Upper lobe of right lung (tissue), 1 donor: ENCODE measurements at places on chromosomes 6 and 20. TPM values are rescaled to one million over a fixed set of nuclear protein-coding genes. Genes with fewer than 3 reads are reported as not detected.

Gene PPT2
- total RNA-seq, result 19.2 TPM

Gene PLEKHG1
- total RNA-seq, result 34.6 TPM

Gene SLC13A3
- 1.6 TPM for total RNA-seq

- DNase-seq, result no peak
- H3K36me3 ChIP-seq, result no peaks in the 10 kb centered on the region
- no peak overlapping the region for H3K27ac ChIP-seq
- H3K4me3 ChIP-seq, result no peak overlapping the region
- no peaks in the 10 kb centered on the region for H3K27me3 ChIP-seq
These were observed 1.5 kb upstream of the SLC22A1 start for GRCh38 chr6:160120087-160120486.

- no peaks in the 10 kb centered on the region for H3K4me1 ChIP-seq
- no peak overlapping the region for H3K4me3 ChIP-seq
- H3K36me3 ChIP-seq, result no peaks in the 10 kb centered on the region
- no peak overlapping the region for H3K27ac ChIP-seq
These were observed 11.1 kb upstream of the SERINC1 start for GRCh38 chr6:122482750-122483080.

DNA sequence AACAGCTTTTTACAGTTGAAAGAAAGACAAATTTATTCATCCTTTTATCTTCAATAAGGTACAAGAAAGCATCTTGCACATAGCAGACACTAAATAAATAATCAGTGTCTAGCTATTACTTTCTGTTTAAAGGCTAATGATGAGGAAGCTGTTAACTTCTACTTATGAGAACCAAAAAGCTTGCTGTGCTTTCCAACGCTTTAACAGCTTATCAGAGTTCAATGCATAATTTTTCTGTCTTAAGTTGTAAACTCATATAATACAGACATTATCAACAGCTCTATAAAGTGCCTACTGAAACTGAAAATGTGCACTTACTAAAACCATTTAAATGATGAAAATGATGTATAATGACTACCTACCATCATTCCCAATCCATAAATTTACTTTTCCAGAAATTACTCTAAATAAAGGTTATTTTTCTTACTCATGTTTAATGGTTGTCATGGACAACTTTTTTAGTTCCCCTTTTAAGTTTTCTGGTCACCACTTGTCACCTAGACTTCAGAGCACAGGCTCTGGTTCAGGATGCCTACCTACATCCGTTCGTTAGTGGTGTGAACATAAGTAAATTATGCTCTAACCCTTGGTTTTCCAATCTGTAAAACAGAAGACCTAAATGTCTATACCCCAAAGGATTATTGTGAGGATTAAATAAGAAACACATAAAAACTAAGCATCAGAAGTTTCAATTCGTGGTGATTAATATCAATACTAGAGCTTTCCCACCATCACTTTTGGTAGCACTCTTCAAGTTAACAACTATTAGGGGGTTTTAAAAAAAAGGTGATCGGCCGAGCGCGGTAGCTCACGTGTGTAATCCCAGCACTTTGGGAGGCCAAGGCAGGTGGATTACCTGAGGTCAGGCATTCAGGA is 8.0 kb downstream of the PNISR start:
- H3K27ac ChIP-seq, result no peak overlapping the region
- H3K36me3 ChIP-seq, result peaks cover 20% of the 10 kb centered on the region
- peaks cover 43% of the 10 kb centered on the region for H3K4me1 ChIP-seq
- DNase-seq, result no peak
- no peaks in the 10 kb centered on the region for H3K27me3 ChIP-seq

- H3K27me3 ChIP-seq, result no peaks in the 10 kb centered on the region
- H3K4me1 ChIP-seq, result peaks cover 6% of the 10 kb centered on the region
These were observed 95.8 kb upstream of the GCM1 start for GRCh38 chr6:53244399-53244931.

- H3K27ac ChIP-seq, result no peak overlapping the region
- no peaks in the 10 kb centered on the region for H3K27me3 ChIP-seq
- no peaks in the 10 kb centered on the region for H3K4me1 ChIP-seq
- no peaks in the 10 kb centered on the region for H3K36me3 ChIP-seq
- no peak overlapping the region for H3K4me3 ChIP-seq
- no peak for DNase-seq
These were observed 162.7 kb upstream of the SGK1 start for GRCh38 chr6:134480593-134480992.

- H3K36me3 ChIP-seq, result no peaks in the 10 kb centered on the region
- no peak overlapping the region for H3K4me3 ChIP-seq
- peaks cover 88% of the 10 kb centered on the region for H3K27me3 ChIP-seq
- no peak for DNase-seq
- H3K27ac ChIP-seq, result no peak overlapping the region
These were observed 1.3 kb downstream of the CYP24A1 start for GRCh38 chr20:54172532-54172855.

DNA sequence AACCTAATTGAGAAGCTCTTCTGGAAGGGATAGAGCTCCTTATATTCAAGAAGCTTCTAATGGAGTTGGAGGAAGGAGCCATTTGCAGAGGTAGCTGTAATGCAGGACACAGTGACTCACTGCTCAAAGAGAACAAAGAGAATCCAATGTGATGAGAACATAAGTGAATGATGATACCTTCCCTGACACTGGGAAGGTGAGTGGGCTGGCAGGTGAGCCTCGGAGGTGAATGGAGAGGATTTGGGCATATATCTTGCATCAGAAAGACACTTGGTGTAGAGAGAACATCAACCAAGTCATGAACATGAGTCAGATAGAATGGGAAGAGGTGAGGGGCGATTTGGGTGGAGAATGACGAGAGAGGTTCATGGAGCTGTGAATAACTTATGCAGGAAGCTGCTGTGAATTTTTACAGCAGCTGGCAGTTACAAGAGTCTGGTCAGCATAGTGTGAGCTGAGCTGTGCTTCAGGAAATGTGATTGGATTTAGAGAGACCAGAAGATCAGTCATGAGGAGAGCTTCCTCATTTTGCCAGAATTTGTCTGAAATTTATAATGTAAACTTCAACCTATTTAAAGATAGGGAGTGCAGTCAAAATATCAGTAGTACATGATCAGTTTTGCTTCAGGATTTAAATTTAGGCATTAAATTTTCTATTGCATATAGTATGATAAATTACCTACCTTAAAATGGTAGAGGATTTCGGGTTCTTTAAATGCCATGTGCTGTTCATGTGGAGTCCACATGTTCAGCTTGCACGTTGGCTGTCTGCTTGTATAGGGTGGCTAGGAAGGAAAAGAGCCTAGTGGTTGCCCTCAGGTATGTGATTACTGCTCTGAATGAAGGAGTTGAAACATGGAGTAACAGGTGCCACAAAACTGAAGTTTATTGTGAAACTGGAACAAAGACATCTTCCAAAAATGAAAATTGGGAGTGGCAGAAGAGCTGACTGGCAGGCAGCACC is 59.2 kb upstream of the KIF25 start:
- H3K4me1 ChIP-seq, result peaks cover 11% of the 10 kb centered on the region
- H3K27ac ChIP-seq, result peak overlapping the region; percentile 43
- DNase-seq, result no peak
- no peaks in the 10 kb centered on the region for H3K27me3 ChIP-seq
- no peak overlapping the region for H3K4me3 ChIP-seq

- no peaks in the 10 kb centered on the region for H3K4me1 ChIP-seq
- no peaks in the 10 kb centered on the region for H3K36me3 ChIP-seq
- H3K27me3 ChIP-seq, result no peaks in the 10 kb centered on the region
- no peak for DNase-seq
- H3K4me3 ChIP-seq, result no peak overlapping the region
These were observed 364.1 kb downstream of the ARHGAP18 start for GRCh38 chr6:129345890-129346289.

DNA sequence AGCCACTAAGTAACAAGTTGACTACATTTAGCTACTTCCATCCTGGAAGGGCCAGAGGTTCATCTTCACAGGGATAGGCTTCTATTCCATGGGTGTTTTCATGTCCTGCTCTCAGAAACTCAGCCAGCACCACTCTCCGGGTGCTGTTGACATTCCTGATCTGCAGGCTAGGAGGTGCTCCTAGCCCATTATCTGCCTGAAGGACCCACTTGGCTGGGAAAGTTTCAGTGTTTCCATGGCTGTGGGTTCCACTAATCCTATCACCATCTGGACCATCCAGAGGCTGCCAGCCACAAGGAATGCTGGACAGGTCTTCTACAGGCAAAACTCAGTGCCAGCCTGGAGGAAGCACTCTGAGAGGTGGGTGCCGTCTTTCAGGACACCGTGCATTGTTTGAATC is 45.2 kb downstream of the HLA-G start:
- no peaks in the 10 kb centered on the region for H3K27me3 ChIP-seq
- no peak overlapping the region for H3K4me3 ChIP-seq
- no peaks in the 10 kb centered on the region for H3K36me3 ChIP-seq
- no peak for DNase-seq

DNA sequence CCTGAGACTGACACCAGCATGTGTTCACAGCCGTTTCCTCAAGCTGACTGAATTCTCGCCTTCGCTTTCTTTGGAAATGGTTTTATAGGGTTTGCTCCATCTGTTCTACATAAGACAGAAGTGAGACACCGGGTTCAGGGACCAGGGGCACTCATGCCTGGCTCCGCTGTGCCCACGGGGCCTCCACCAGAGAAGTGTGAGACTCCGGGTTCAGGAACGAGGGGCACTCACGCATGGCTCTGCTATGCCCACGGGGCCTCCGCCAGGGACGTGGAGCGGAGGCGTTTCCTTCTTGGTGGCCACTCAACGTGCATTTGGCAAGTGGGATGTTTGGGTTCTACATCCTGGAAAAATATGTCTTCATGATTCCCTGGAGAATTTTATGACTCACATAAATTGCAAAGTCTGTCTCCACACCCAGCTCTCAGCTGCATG is 106.6 kb downstream of the RNASET2 start:
- H3K27ac ChIP-seq, result no peak overlapping the region
- no peaks in the 10 kb centered on the region for H3K4me1 ChIP-seq
- no peaks in the 10 kb centered on the region for H3K27me3 ChIP-seq
- DNase-seq, result no peak

DNA sequence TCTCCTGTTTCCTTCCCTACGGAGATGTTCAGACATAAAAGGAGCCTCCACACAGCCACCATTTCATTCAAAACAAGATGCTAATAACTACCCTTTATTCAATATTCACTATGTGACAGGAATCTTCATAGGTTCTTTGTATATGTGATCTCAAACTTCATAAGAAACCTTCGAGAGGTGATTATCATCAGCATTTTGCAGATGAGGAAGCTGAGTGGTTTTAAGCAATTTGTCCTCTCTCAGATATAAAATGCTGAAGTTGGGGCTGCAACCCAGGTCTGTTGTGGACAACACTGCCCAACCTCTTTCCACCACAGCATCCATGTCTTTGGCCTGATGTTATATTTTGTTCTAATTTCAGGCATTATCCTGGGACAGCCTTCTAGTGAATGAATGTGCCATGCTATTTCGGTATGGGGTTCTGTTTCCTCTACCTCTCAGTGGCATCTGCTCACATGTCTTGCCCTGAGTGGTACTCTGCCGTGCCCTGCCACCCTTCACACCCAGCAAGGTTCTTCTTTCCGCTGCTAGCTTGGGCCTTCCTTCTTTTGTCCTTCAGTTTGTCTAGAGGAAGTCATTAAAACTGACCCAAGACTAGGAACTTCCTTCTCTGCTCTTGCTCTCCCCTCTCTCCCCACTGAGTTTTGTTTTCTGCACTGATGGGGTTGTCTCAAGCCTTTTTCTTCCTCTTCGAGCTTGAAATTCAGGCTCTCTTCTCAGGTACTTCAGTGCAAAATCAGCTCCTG is 300.9 kb upstream of the PRDM1 start:
- H3K4me1 ChIP-seq, result no peaks in the 10 kb centered on the region
- no peaks in the 10 kb centered on the region for H3K36me3 ChIP-seq
- no peaks in the 10 kb centered on the region for H3K27me3 ChIP-seq
- no peak overlapping the region for H3K4me3 ChIP-seq
- no peak overlapping the region for H3K27ac ChIP-seq
- no peak for DNase-seq

- H3K4me3 ChIP-seq, result no peak overlapping the region
- H3K27ac ChIP-seq, result no peak overlapping the region
- no peaks in the 10 kb centered on the region for H3K36me3 ChIP-seq
- H3K4me1 ChIP-seq, result no peaks in the 10 kb centered on the region
- H3K27me3 ChIP-seq, result no peaks in the 10 kb centered on the region
These were observed 6.2 kb downstream of the TREML1 start for GRCh38 chr6:41147917-41148316.

GRCh38 chr6:110875548-110876169 is 1.1 kb downstream of the AMD1 start:
- H3K4me3 ChIP-seq, result peak overlapping the region; percentile 79
- no peaks in the 10 kb centered on the region for H3K36me3 ChIP-seq

DNA sequence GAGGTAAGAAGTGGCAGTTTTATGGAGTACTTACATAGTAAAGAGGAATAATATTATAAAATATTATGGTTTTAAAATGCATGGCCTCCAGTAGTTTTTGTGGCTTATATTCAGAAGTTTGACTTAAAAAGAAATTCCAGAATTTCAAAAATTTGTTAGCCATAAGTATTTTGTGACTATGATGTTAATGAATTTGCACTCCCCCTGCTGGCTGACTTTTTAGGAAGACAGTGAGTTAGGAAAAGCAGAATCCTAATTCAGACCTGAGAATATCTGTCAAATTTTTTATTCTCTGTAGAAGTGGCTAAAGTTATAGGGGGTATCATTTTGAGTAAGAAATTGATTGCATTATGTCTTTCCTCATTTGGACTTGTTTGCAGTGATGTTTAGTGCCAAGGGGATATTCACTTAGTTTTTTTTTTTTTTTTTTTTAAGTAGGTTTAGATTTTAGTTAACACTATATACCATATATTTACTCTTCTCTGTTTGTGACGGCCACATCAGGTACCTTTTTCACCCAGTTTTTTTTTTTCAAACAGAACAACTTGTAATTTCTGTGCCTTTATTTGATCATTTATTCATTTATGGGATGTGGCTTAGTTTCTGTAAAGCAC is 40.8 kb downstream of the ZFAND3 start:
- H3K4me3 ChIP-seq, result no peak overlapping the region
- no peak for DNase-seq
- peaks cover 20% of the 10 kb centered on the region for H3K4me1 ChIP-seq
- H3K27ac ChIP-seq, result no peak overlapping the region
- H3K27me3 ChIP-seq, result no peaks in the 10 kb centered on the region

DNA sequence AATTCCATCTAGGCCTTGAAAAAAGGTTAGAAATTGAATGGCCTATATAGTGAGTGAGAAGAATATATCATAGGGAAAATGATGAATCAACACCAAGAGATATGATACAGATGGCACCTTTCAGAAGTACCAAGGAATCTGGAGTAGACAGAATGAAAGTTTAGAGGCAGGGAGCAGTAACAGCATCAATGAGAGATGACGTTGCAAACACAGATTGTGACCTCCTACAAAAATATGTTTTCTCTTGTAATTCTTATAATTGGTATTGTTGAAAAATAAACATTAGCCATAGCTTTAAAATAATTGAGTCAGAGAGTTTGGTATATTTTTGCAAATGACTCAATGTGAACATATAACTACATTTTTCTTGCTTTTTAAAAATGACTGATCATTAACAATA is 1223.1 kb upstream of the GJE1 start:
- H3K4me3 ChIP-seq, result no peak overlapping the region
- H3K27ac ChIP-seq, result no peak overlapping the region
- no peaks in the 10 kb centered on the region for H3K36me3 ChIP-seq
- no peak for DNase-seq

GRCh38 chr6:48389146-48390043 is 278.4 kb upstream of the PTCHD4 start:
- no peaks in the 10 kb centered on the region for H3K4me1 ChIP-seq
- no peak overlapping the region for H3K4me3 ChIP-seq
- no peaks in the 10 kb centered on the region for H3K36me3 ChIP-seq
- no peak for DNase-seq
